Left colon (tissue), 2 donors: ENCODE measurements at places on chromosomes 11 and 22. TPM values are rescaled to one million over a fixed set of nuclear protein-coding genes. Genes with fewer than 3 reads are reported as not detected.
A peak's percentile ranks its signal among the peaks of the same experiment; 100 is the strongest.

DNA sequence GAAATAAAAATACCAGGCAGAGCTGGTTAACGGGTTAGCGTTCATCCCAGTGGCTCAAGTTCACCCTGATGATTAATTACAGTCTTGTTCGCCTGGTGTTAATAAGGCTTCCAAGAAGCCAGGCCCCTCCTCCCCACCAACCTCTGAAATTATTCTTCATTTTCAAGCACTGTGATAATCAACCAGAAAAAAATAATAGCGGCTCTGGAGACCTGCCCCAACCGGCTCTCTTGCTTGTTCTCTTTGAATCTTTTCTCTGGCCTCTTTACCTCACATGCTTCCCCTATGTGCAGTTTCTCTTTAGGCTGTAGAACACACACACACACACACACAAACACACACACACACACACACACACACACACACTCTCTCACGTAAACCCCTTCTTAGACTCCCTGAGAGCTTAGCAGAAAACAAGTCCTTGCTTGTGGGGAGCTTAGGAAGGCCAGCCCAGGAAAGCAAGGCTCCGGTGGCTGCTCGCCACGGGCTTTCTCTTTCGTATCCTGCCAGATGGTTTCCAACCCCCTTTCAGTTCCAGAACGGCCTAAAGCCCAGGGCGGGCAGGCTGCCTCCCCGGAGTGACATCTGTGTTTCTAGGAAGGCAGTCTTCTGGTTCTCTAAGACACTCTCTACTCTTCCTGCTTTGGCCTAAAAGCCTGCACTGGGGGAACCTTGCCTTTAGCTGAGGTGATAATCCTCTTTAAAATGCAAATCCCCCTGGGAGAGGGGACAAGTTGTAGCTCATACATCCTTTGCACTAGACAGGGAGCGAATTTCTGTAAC is 106.4 kb upstream of the SESN3 start:
- peak; percentile 31 for DNase-seq

- DNase-seq, result no peak
Measured at GRCh38 chr22:43147821-43148220, 3.5 kb upstream of the TSPO start.

DNA sequence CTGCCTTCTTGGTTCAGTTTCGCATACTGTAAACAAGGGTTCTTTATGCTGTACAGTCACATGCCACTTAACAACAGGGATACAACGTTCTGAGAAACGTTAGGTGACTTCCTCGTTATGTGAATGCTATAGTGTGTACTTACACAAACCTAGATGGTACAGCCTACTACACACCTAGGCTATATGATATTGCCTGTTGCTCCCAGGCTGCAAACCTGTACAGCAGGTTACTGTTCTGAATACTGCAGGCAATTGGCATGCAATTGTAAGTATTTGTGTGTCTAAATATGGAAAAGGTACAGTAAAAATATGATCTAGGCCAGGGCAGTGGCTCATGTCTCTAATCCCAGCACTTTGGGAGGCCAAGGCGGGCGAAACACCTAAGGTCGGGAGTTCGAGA is 85.7 kb upstream of the PRDM11 start:
- no peak for DNase-seq

GRCh38 chr11:122028545-122028944 is 87.5 kb downstream of the BLID start:
- no peak for DNase-seq

The RAB39A gene
- 1.3 TPM for total RNA-seq

The GRM5 gene
- not detected for total RNA-seq
